ENCODE measurements at places on chromosomes 6 and 20. TPM values are rescaled to one million over a fixed set of nuclear protein-coding genes. Genes with fewer than 3 reads are reported as not detected.

Gene RGS17
- 3.5 TPM for polyA plus RNA-seq

Gene CAPN11
- 0.29 TPM for polyA plus RNA-seq

Gene SPATS1
- not detected for polyA plus RNA-seq

GRCh38 chr20:17628101-17628841 is 53.8 kb downstream of the RRBP1 start:
- DNase-seq, result no peak

GRCh38 chr6:19538096-19538495 is 299.1 kb upstream of the ID4 start:
- DNase-seq, result no peak

GRCh38 chr6:63610944-63611343 is 24.7 kb upstream of the PHF3 start:
- DNase-seq, result no peak

DNA sequence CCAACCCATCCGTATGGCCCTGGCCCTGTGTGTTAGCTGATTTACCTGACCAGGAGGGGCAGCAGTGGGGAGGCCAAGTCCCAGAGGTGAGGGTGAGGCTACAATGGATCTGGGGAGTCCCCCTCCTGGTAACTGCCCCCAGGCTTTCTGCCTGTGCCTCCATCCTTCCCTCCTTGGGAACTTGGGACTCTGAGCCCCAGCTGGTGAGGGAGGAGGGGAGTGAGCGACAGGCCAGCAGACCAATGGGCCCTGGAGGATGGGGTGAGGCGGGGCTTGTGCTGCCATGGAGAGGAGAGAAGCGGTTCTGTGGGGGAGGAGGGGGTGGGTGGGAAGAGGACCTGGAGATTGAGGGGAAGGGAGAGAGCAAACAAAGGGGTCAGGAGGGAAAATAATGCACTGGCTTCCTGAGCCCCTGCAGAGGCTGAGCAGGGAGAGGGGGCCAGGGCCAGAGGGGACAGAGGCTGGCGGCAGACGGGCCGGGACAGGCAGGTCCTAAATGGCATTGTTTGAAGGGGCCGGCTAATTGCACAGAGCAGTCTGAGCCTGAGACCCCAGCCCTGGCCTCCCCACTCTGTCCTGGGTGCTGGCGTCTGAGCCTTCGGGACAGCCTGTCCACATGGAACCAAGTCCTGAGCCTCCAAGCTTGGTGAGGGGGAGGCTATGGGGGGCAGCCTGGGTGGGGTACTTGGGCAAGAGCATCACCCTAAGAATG is 17.5 kb downstream of the DNMT3B start:
- no peak for DNase-seq

GRCh38 chr6:31614075-31614619 is 887 bp upstream of the AIF1 start:
- DNase-seq, result no peak

DNA sequence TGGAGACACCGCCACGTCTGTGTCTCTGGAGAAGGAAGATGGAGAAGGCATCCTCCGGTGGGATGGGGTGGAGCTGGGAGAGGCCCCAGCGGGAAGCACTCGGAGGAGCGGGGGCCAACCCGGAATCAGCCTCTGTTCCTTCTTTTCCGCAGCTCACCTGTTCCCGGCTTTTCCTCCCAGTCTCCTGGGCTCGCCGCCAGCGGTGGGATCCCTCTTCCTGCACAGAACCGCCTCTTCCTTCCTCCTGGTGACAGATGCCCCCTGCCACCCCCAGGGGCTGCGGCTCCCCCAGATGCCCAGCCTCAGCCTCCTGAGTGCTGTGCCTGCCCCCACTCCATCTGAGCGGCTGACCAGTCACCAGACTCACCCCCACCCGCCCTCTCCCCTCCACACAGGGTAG is 23.3 kb downstream of the RAMACL start:
- no peak for DNase-seq

DNA sequence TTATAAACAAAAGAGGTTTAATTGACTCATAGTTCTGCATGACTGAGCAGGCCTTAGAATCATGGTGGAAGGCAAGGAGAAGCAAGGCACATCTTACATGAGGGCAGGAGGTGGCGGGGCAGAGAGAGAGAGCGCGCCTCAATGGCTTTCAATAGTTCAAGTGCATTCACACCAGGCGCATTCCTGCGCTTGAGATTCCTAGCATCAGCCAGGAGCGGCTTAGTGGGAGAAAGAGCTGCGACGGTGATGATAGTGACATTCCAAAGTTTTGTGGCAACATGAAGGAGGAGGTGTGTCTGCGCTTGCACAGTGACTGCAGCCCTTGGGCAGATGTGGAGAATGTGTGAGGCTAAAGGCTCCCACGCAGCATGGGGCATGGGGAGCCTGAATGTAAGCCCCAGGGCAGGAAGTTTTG is 25.0 kb upstream of the EMILIN3 start:
- no peak for DNase-seq

DNA sequence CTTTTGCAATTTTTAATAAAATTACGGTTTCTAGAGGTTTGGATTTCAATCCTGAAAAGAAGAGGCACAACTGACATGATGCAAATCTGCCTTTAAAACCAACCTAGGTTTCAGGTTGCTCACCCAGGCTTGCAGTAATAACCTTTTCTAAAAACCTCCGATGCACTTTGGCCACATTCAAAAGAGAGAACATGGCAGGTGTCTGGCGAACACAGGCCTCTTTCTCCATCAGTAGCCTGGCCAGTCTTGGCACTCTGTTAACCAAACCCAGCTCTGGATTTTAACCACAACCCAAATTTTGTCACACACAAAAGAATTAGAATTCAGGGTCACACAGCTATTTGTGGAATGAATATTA is 55.8 kb upstream of the MAFB start:
- no peak for DNase-seq

Data from immature natural killer cell (primary cell).